ENCODE measurements at places on chromosomes 2 and 18.

DNA sequence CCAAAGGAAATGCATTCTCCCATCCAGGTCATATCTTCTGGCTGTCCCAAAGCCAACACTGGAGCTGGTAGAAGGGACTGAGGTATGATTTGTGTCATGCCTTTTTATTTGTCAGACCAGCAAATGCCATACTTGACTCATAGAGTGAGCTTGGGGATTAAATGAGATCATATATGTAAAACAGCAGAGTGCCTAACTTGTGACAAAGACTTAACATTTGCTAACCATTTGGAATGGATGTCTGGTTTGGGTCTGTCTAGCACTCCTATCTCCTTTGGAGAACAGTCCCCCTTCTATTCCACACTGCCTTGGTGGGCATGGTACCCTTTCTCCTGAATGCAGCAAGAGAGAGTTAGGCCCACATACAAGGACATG lies 128.5 kb upstream of the LGALSL start:
- DNase-seq = no peak

DNA sequence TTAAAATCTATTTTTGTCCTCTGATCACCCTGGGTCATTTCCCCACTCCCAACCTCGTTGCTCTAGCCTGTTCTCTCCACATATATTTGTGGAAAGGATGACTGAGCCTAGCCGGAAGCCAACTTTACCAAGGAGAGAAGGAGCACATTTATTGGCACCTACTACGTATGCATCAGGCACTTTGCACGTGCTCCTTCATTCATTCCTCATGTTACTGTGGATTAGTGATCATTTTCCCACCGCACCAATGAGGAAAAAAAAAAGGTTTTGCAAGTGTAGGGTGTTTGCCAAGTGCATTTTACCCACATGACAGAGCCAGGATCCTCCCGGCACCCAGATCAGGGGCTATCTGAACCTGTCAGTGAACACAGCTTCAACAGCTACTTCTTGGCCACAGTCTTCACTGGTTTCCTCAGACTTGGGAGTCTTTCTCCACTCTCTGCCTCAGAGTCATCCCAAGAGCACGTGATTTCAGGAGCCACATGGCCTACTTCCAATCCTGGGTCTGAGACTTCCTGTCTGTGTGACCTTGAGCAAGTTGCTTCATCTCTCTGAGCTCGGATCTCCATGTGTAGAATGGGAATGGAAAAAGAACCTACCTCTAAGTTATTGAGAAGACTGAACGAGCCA lies 1.9 kb upstream of the C1QL2 start:
- no peak for DNase-seq

GRCh38 chr2:86482034-86482433 lies 40.9 kb downstream of the KDM3A start:
- no peak for DNase-seq

GRCh38 chr2:167406558-167406957 lies 518.3 kb downstream of the XIRP2 start:
- DNase-seq = peak; percentile 67

DNA sequence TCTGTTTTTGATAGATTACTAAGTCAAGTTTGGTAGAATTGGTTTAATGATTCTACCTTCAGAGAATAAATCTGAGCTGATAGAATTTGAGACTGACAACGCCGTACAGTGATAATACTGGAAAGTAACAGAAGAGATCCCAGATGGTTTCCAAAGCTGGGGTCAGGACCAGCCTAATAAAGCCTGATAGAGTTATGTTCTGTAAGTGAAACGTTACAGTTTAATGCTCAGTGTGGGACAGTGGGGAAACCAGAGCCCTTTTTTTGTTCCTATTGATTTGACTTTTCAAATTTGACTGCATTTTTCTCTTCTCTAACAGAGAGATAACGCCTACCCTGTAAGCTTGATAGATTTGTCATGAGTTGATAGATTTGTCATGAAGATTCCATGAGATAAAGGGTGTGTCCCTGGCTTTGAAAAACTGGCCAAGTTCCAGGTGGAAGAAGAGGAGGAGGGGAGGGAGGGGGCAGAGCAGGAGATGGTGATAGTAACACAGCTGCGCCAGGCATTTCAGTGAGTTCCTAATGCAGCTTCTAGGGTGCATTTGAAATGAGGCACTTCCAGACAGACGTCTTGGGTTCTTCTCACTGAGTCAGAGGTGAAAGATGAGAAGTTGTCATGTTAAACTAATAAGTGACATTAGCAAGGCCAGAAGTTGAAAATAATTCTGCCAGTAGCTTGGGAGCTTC lies 65.1 kb downstream of the CERS6 start:
- no peak for DNase-seq

- DNase-seq = no peak
Measured at GRCh38 chr2:172561270-172561669, 5.4 kb downstream of the PDK1 start.

GRCh38 chr2:159904127-159904958 lies 106.3 kb upstream of the CD302 start:
- no peak for DNase-seq

DNA sequence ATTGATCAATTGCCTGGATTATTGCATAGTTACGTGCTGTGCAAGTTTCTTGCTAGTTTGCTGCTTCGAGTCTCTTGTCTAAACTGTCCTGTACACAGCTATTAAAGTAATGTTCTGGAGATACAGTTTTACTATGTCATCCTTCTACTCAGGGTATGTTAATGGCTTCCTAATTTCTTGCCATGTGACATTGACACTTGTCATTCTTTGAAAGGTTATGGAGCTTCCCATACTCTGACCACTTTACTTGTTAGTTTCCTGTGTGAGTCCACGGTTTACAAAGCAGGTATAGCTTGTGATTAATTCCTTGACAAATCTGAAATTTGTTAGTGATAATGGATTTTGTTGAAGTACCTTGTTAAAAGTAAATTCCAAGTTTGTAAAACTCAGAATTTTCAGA lies 80.5 kb downstream of the PHLPP1 start:
- DNase-seq = no peak

DNA sequence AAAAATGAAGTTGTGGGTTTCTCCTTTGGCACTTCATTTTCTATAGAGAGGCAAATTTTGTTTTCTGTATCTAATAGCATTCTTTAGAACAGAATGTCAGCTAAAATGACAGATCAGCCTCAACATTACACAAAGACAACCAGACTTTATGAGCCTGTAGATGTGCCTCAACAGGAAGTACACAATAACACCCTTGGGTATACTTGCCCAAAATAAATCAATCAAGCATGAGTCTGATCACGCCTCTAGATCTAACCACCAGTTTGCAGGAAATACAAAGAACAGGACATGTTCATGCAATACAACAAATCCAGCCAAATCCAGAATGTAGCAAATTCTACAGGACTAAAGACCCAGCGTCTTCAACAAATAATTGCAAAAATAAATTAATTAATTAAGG lies 11.2 kb upstream of the DAPL1 start:
- no peak for DNase-seq

DNA sequence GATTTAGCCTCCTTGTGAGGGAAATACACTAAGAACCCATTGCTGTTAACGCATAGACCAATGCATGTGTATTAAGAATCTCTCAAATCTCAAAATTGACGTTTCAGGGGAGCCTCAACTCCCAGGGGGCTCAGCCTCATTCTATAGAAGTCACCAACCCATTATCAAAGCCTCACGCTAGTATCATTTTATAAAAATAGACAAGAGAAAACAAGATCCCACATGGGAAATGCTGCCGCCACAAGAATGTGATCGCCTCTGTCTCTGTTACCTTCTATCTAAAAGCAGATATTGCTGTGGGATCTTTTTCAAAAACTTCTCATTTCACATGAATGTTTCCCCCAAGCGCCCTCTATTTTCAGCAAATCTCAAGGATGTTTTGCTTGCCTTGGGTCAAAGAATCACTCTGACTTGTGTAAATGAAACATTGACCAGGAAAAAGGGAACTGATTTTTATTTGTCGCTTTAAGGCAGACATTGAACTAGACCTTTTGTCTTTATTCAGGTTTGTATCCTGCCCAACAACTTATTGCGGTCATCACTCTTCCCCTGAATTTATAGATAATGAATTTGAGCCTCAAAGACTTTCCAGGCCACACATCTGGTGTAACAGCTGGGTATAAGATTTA lies 679.0 kb upstream of the ID2 start:
- DNase-seq = no peak

- no peak for DNase-seq
Measured at GRCh38 chr2:54969940-54970338, 80.3 kb downstream of the RTN4 start.

DNA sequence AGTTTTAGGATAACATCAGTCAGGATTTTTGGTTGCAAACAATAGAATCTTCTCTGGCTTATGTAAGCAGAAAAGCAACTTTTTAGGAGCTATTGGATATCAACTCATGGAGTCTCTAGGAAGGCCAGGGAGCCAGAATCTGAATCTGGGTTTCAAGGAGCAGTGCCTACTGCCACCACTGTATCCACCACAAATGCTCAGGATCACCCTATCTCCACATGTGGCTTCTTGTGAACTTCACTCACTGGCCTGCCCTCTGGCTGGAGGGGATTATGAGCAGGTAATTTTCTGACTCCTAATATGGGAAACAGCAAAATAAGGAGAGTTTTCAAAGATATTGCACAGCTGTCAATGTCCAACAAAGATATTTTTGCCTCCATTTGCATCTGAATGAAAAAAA lies 142.9 kb downstream of the PKP4 start:
- no peak for DNase-seq

DNA sequence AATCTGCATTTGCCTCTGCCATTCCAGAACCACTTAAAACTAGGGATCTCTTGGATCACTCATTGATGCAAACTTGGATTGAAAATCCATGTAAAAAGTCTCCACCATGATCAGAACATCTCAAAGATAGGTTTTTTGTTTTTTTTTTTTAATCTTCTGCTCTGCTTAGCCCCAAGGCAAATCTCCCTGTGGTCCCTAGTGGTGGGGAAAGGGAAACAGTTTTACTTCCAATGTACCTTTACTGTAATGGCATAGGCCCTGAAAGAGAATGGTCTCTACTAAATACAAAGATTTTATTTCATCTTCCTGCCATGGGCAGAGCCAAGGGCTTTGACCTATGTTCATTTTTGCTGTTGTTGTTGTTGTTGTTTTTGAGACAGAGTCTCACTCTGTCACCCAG lies 78.4 kb downstream of the KANSL1L start:
- DNase-seq = no peak

DNA sequence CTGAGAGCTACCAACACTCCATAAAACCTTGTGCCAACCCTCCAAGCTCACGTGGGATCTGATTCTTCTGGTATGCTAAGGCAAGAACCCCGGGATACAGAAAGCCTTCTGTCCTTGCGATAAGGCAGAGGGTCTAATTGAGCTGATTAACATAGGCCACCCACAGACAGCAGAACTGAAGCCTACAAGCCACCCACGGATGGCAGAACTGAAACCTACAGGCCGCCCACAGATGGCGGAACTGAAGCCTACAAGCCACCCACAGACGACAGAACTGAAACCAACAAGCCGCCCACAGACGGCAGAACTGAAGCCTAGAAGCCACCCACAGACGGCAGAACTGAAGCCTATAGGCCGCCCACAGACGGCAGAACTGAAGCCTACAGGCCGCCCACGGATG lies 216.3 kb downstream of the SNTG2 start:
- no peak for DNase-seq

DNA sequence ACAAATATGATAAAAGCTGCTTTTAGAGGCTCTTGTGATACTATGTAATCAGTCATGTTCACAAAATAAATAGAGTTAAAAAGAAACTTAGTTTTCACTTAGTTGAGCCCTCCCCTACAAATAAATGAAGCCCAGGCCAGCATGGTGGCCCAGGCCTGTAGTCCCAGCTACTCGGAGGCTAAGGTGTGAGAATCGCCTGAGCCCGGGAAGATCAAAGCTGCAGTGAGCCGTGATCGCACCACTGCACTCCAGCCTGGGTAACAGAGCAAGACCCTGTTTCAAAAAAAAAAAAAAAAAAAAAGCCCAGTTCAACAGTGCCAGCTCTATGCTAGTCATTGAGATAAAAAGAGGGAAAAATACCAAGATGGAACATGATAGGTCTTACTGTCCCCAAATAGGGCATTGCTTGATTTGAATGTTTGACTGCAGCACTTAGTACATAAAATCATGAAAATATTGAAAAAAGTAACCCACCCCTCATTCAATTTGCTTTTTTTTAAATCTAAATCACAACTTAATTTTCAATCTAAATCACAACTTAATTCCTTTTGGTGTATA lies 1.5 kb downstream of the ASNSD1 start:
- DNase-seq = no peak

- DNase-seq = no peak
Measured at GRCh38 chr2:69811018-69811417, 18.4 kb upstream of the GMCL1 start.

DNA sequence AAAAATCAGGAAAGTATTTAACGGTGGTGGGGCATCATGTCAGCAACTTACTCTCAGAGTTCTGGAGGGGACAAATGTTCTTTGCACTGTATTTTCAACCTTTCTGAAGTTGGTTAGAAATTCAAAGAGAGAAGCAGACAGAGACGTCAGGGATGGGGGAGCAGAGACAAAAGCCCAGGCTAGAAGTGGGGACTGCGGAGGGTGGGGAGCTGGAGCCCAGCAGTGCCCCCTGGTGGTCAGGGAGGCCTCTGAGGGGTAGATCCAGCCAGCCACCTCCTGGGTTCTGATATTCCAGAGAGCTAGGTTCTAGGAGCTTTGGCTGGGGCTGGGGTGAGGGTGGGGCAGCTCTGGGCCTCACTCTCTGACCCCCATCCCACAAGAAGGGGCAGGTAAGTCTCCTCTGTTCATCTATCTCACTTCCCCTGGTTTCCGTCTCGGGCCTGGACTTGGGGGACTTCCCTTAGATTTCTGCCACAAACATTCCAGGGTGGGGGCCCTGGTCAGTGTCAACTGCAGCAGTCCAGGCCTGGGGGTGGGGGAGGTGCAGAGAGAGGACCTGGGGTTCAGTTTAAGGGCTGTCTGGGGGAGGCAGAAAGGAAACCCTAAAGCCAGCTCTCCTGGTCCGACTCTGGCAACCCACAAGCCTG lies 8.9 kb downstream of the TNS1 start:
- no peak for DNase-seq

- DNase-seq = no peak
Measured at GRCh38 chr2:216133397-216133796, 24.2 kb downstream of the XRCC5 start.

DNA sequence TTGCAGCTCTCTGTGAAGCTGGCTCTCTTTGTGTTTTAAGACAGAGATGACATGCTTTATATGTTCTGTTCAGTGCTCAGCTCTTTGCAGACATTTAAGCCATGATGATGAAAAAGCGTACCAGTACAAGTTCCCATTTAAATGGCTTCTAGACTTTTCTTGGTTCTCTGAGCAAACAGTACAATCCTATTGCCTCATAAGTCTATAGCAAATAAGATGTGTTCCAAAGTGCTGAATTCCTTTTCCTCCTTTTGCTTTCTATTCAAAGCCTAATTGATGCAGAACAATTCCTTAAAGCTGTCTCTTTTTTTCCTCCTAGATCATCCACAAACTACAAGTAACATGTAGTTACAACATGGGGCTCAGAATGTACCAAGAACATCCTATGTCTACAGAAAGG lies 168.8 kb upstream of the SPATS2L start:
- no peak for DNase-seq

DNA sequence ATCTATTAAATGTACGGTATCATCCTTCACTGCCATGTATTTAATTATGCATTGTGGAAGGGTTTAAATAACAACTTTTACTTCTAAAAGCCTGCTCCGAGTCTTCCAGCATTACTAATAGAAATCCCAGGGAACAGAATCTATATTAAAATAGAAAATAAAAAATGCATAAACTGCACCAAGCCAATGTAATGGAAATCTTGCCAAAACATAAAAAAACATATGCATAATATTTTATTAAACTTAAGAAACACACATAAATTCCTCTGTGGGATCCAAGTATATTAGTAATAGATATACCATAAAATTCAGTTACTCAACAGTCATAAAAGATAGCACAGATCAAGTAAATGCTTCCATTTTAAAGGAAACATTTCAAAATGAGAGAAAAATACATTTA lies 175.6 kb downstream of the TDRD15 start:
- DNase-seq = no peak
